ENCODE measurements at places on chromosomes 6 and 20.

GRCh38 chr20:61885759-61886715, 179.6 kb downstream of the TAF4 start:
- no peak for DNase-seq

GRCh38 chr6:137681445-137682009, 185.5 kb upstream of the TNFAIP3 start:
- no peak for DNase-seq

DNA sequence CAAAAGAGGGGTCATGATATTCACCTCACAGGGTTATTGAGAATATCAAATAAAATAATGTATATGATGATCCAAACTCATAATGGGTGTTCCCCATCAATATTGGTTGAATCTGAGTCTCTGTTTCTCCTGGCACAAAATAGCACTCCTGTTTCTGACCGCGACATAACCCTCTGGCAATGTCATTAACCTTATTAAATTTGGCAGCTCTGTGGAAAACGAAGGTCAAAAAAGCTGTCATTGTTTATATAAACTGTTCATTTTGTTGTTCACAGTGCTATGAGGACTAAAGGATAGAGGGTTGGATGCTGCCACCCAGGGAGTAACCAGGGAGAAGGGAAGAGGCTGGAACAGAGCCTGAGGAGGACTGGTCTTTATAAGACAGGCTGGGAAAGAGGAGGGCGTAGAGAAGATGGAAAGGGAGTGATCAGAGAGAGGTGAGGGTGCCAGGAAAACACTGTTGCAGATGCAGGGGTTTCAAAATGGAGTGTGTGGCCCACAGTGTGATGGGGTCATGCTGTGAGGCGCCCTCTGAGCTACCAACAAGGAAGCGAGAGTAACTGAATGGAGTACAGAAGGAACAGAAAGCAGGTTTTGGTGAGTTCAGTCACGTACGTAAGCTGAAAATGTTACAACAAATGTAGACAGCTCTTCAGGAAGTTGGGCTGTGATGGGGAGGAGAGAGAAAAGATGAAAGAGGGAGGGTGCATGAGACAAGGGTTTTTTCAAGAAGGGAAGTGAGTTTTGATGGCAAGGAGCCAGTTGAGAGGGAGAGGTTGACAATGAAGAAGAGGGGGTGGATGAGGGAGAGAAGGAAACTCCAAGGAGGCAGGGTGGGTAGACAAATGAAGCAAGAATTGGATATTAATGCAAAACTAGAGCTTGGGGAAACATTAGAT, 251.6 kb upstream of the TAB2 start:
- no peak for DNase-seq

DNA sequence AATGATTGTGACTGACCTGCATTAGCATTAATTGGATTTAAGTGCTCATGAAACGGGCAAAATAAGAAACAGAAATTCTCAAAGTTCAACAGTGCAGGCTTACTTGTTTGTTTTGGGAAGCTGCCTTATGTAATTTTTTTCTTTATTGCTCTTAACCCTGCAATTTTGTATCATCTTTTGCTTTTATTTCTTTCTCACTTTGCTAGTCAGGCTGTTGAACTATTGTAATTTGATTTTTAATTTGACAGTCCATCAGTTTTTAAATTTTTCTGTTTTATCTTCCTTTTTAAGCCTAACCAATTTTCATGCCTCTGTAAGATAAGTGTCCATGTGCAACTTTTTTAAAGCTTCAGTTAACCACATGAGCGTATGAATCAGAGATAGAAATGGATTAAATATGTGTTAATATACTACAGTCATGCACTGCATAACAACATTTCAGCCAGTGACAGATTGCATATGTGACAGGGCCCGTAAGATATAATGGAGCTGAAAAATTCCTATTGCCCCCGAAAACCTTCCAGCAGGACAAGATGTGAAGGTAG, 44.6 kb downstream of the PEX7 start:
- no peak for DNase-seq

GRCh38 chr6:140779341-140779740, 1353.4 kb upstream of the GJE1 start:
- DNase-seq = no peak

- no peak for DNase-seq
These were observed 19.0 kb downstream of the LYRM2 start for GRCh38 chr6:89619567-89619966.

DNA sequence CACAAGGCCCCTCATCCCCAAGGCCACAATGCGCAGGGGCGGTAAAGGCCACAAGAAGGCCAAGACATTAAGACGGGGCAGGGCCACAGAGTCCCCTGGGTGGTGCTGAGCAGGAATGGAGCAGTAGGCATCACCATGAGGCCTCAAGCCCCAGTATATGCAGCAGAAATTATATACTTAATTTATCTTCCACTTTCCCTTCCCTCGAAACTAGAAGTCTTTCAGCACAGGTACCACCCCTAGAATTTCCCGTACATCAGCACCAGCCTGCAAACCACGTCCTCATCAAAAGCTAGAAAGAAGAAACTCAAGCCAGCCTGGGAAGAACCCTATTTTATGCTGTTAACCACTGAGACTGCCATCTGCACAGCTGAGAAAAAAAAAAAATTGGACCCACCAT, 89.4 kb downstream of the PLG start:
- no peak for DNase-seq

- no peak for DNase-seq
These were observed 53.6 kb upstream of the TRERF1 start for GRCh38 chr6:42505385-42505718.

GRCh38 chr20:32490942-32491763, 94.0 kb downstream of the NOL4L start:
- DNase-seq = no peak

Measured in stimulated activated CD4-positive, alpha-beta T cell treated with anti-CD3 and anti-CD28 coated beads, Interleukin-12 subunit alpha, Interleukin-12 subunit beta, amount 100 ng/mL, for 48 hours (primary cell).